ENCODE measurements at places on chromosomes 5 and 9.

DNA sequence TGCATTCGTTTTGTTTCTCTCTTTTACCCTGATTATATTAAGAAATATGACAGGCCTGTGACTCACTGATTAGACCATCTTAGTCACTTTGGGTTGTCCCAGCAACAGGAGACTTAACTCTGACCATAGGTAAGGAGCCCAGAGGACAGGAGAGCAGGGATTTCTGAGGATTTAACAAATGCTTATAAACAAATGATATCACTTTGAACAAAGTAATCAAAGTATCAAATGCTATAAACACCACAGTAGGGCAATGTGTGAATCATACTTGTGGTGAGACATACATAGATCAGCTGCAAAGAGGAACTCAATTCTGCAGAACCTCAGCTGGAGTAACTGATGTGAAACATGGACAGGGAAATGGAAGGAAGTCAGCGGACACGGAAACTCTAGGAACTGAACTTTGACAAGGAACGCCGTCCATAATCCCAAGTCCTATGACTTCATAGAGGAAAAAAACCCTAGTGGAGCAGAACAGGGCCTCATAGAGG lies 190.6 kb upstream of the MSX2 start:
- DNase-seq, result peak; percentile 34

- no peak for DNase-seq
These were observed 169.0 kb downstream of the TRIM32 start for GRCh38 chr9:116855881-116856662.

- DNase-seq, result peak; percentile 15
These were observed 77.8 kb upstream of the SHISAL2B start for GRCh38 chr5:64612344-64612961.

DNA sequence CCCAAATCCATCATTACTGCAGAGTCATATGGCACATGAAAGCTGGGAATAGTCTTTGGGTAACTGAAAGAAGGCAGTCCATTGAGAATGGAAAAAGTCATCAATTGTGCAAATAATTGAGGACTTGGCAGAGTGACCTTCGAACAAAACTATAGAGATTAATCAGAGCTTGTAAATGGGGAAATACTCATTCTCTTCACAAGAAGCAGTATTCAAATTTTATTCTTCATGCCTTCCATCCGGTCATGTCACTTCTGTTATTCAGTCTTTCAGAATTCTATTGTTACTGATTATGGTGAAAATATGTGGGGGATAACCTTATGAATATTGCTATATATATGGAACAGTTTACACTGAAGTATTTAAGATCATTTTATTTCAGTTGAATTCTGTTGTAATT lies 8.1 kb downstream of the RGMB start:
- no peak for DNase-seq

DNA sequence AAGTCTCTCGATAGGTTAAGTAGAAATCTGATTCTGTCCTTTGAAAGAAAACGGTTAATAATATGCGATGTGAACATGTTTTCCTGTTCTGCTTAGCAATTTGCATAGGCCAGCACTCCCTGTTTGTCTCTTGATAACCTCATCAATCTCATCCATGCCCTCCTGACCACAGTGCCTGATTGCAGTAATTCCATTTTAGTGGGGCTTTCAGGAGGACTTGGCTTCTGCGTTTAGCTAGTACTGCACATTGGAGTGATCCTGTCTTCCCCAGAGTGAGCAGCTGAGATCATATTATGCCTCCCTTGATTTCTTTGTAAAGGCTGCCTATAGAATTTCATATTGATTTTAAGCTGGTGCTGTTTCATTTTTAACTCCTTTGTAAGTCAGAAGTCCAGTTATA lies 335.9 kb upstream of the ISL1 start:
- DNase-seq, result no peak

- no peak for DNase-seq
These were observed 158.6 kb upstream of the ARRDC3 start for GRCh38 chr5:91541696-91542095.

GRCh38 chr5:133977858-133978257 lies 9.4 kb upstream of the C5orf15 start:
- DNase-seq, result no peak

DNA sequence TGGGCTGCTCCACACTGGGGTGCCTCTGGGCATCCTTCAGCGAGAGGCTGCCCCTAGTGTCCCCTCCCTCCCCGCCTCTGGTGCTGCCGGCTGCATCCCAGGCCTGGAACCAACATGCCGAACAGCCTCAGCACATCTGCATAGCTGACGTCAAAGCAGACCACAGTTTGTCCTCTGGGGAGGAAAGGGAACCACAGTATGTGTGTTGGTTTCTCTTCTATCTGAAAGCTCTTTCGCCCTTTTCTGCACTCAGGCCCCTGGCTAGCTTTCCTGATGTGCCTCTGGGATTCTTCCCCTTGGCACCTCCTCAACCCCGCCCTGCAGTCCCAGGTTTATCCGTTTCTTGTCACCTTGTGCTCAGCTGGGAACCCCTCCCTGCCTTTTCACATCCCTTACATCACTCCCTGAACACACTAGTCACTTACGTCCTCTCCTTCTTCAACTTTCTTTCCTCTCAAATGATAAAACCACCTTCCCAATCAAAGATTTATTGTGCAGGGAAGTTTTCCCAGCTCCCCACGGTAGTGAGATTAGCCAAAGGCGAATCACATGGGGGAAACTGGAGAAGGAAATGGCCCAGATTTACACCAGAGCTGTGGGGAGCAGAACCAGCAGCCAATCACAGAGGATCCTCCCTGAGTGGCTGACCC lies 35.5 kb upstream of the B4GALT1 start:
- peak; percentile 69 for DNase-seq

GRCh38 chr5:143418140-143418866 lies 14.8 kb upstream of the NR3C1 start:
- no peak for DNase-seq

- DNase-seq, result no peak
These were observed 5.3 kb downstream of the NR2F1-AS1 start for GRCh38 chr5:93575461-93576414.

DNA sequence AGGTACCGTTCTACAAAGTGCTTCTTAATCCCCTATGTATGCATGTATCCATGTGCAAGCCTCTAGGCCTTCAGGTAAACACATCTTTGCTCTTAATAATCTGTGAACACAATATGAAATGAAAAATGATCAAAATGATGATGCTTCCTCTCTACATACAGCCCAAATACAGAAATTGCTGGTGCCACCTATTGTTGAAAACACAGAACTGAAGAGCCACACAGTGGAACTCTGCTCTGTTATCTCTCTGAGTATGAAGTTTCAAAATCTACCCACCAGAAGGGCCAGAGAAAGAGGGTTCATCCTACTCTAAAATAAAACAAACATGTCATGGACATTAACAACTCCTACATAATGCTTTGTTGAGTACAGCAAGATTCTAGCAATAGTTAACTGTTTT lies 71.3 kb downstream of the GLIS3 start:
- DNase-seq, result no peak
